ENCODE measurements at places on chromosomes 7 and 10. TPM values are rescaled to one million over a fixed set of nuclear protein-coding genes. Genes with fewer than 3 reads are reported as not detected.

DNA sequence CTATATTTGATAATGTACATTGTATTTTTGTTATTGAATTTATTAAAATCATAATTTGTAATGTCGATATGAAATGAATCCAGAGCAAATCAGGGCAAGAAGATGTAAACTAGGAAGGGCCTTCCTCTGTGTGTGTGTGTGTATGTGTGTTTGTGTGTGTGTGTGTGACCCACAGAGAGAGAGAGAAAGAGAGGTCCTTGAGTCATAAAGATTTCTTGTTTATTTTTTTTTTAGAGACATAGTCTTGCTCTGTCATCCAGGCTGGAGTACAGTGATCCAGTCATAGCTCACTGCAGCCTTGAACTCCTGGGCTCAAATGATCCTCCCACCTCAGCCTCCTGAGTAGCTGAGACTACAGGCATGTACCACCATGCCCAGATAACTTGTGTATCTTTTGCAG is 50.7 kb downstream of the INPP5F start:
- no peaks in the 10 kb centered on the region for H3K36me3 ChIP-seq
- no peaks in the 10 kb centered on the region for H3K4me1 ChIP-seq
- no peak overlapping the region for H3K4me3 ChIP-seq
- H3K27ac ChIP-seq, result no peak overlapping the region

PKD1L1 gene
- total RNA-seq, result 4.8 TPM

GRCh38 chr10:8048281-8049008 is 6.0 kb upstream of the GATA3 start:
- no peak overlapping the region for H3K4me3 ChIP-seq
- H3K27ac ChIP-seq, result no peak overlapping the region
- DNase-seq, result no peak
- peaks cover 26% of the 10 kb centered on the region for H3K4me1 ChIP-seq
- no peaks in the 10 kb centered on the region for H3K36me3 ChIP-seq

- no peak overlapping the region for H3K4me3 ChIP-seq
- H3K27me3 ChIP-seq, result no peaks in the 10 kb centered on the region
- H3K36me3 ChIP-seq, result no peaks in the 10 kb centered on the region
- H3K27ac ChIP-seq, result no peak overlapping the region
- no peak for DNase-seq
Observed at GRCh38 chr7:29430279-29430949, 133.2 kb upstream of the PRR15 start.

DNA sequence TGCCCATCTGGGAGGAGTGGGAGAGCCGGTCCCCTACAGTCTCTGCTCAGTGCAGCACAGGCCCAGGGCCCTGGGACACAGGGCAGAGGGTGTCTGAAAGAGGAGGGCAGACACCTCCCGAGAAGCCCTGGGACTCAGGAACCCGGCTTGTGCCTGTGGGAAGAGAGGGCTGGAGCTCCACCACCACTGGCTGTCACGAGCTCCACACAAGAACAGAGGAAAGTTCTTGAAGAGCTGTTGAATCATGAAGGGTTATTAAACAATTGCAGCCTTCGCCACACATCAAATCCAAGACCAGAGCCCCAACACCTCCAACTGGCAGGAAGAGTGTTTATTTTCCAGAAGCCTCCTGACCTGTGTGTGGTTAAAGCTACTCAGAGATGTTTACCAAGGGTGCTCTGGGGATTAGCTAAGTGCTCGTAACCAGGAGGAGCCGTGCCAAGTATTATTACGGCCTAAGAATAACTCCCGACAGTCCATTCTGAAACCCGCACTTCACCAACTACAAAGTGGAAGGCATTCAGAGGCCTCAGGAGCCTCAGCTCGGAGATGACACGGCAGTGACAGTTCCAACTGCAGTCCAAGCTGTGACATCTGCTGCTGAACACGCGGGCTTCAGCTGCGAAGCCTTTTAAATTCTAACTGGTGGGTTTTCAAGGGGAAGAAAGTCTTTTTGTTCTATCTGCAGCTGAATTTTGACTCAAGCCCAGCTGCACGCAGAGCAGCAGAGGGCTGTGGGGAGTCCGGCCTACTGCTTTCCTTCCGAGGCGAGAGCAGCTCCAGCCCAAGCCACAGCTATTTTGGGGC is 75.1 kb downstream of the MAD1L1 start:
- H3K36me3 ChIP-seq, result no peaks in the 10 kb centered on the region
- peak; percentile 69 for DNase-seq
- no peak overlapping the region for H3K4me3 ChIP-seq
- H3K27me3 ChIP-seq, result no peaks in the 10 kb centered on the region

ARHGAP22 gene
- total RNA-seq, result 11.9 TPM

GRCh38 chr7:134031835-134032617 is 95.1 kb upstream of the LRGUK start:
- no peaks in the 10 kb centered on the region for H3K27me3 ChIP-seq
- no peak for DNase-seq
- H3K4me3 ChIP-seq, result no peak overlapping the region
- no peak overlapping the region for H3K27ac ChIP-seq

ASAH2 gene
- 8.7 TPM for total RNA-seq

GRCh38 chr7:112500619-112501018 is 19.8 kb downstream of the LSMEM1 start:
- no peak overlapping the region for H3K4me3 ChIP-seq
- H3K36me3 ChIP-seq, result no peaks in the 10 kb centered on the region
- DNase-seq, result no peak
- no peak overlapping the region for H3K27ac ChIP-seq
- H3K27me3 ChIP-seq, result no peaks in the 10 kb centered on the region

DNA sequence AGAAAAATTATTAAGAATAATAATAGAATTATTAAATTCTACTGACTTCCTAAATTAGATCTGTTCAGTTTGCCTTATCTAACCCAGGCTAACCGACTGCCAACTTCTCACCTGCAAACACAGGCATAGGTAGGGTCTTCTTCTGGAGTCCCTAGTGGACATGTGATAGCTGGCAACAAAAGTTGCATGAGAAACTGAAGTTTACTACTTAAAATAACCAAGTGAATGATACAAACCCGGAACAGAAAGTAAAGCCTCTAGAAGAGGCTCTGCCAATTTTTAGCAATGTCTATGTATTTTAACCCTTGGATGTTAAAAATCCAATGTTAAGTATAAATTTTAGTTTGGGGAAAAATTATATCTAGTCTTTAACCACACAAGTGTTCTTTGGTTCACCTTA is 37.6 kb downstream of the NDUFB2 start:
- no peaks in the 10 kb centered on the region for H3K36me3 ChIP-seq
- H3K27ac ChIP-seq, result no peak overlapping the region
- no peak overlapping the region for H3K4me3 ChIP-seq

ZRANB1 gene
- 38.7 TPM for total RNA-seq

DNA sequence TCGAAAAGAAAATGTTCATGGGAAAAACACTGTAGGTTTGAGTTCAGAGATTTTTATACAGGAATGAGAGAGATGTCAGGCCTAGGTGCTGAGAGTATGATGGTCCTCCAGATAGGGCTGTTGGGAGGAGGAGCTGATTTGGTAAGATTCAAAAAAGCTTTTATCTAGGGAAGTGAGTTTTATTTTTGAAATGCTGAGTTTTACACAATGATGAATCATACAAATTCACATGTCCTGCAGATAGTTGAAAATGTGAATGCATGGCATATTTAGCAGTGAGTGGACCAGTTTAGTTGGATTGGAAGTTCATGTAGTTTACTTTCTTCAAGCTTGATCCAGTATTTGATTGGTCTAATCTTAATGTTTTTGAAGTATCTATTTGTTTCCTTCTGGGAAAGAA is 154.8 kb downstream of the LRRC4 start:
- no peak for DNase-seq
- H3K27ac ChIP-seq, result no peak overlapping the region

TMEM273 gene
- 5.3 TPM for total RNA-seq

DNA sequence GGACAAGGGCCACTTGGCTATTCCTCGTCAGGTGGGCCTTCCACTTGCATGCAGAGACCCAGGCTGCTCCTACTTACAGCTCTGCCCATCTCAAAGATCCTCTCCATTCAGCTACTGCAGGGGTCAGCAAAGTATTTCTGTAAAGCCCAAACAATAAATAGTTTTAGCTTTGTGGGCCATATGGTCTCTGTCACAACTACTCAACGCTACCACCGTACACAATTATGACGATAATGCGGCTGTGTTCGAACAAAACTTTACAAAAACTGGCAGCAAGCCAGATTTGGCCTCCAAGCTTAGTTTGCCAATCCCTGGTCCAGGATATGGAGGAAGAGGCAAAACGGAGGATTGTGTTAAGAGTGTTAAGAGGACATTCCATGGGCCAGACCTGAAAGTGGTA is 12.8 kb downstream of the RAB11FIP2 start:
- H3K4me3 ChIP-seq, result no peak overlapping the region
- H3K4me1 ChIP-seq, result no peaks in the 10 kb centered on the region
- DNase-seq, result no peak
- H3K36me3 ChIP-seq, result no peaks in the 10 kb centered on the region
- no peak overlapping the region for H3K27ac ChIP-seq

DNA sequence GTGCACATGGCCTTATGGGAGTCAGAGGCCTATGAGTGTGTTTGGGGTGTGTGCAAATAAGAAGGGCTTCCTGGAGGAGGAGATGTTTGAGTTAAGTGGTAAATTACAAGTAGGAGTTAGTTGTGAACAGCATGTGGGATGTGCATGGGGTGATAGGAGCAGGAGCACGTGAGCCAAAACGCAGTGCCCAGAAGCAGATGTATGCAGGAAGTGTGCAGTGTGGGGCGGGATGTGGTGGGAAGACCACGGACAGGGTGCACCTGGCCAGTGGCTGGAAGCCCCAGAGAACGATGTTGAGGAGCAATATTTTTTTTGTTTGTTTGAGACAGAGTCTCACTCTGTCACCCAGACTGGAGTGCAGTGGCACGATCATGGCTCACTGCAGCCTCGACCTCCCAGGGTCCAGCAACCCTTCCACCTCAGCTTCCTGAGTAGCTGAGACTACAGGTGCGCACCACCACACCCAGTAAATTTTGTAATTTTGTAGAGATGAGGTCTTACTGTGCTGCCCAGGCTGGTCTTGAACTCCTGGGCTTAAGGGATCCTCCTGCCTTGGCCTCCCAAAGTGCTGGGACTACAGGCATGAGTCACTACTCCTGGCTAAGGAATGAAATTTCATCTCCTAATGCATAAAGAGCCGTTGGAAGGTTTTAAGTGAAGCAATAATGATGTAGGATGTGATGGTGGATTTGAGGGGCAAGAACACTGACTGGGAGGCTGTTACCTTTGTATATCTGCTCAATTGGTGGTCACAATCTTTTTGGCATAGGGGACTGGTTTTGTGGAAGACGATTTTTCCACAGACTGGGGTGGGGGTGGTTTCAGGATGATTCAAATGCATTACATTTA is 78.4 kb downstream of the LYZL2 start:
- no peak for DNase-seq

ACHE gene
- 9.8 TPM for total RNA-seq

NDUFA5 gene
- 68.5 TPM for total RNA-seq

- no peak overlapping the region for H3K4me3 ChIP-seq
- DNase-seq, result no peak
- no peak overlapping the region for H3K27ac ChIP-seq
- H3K4me1 ChIP-seq, result no peaks in the 10 kb centered on the region
- no peaks in the 10 kb centered on the region for H3K27me3 ChIP-seq
Observed at GRCh38 chr10:52771534-52772445, 794 bp downstream of the MBL2 start.

DNA sequence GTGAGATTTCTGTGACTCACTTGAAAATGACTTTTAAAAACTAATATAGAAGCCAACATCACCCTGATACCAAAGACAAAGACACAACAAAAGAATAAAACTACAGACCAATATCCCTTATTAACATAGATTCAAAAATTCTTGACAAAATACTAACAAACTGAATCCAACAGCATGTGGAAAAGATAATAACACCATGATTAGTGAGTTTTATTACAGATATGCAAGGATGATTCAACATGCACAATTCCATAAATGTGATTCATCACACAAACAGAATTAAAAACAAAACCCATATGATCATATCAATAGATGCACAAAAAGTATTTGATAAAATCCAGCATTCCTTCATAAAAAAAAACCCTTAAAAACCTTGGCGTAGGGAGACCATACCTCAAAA is 6.5 kb downstream of the MGAM start:
- H3K4me3 ChIP-seq, result no peak overlapping the region
- H3K27me3 ChIP-seq, result no peaks in the 10 kb centered on the region
- H3K4me1 ChIP-seq, result no peaks in the 10 kb centered on the region
- no peaks in the 10 kb centered on the region for H3K36me3 ChIP-seq

- H3K4me1 ChIP-seq, result peaks cover 11% of the 10 kb centered on the region
- no peak overlapping the region for H3K4me3 ChIP-seq
- H3K36me3 ChIP-seq, result no peaks in the 10 kb centered on the region
- peak overlapping the region; percentile 69 for H3K27ac ChIP-seq
- H3K27me3 ChIP-seq, result no peaks in the 10 kb centered on the region
Observed at GRCh38 chr7:130353196-130353595, 8.6 kb downstream of the CPA5 start.

DNA sequence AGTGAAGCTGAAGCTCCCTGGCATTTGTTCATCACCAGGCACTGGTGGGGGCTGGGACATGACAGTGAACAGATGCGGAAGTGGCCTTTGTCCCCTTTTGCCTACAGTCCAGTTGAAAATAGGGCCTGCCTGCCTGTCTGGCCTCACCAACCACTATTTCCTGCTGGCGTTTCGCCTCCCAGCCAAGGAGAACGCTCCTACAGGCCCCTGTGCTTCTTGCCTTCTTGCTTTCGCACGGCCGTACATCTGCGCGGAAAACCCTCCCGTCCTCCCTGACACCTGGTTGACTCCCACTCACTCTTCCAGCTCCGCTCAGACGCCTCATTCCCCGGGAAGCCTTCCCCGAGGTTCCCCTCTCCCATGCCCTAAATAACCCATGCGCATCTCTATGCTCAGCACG is 317.3 kb downstream of the PRPF18 start:
- DNase-seq, result no peak
- no peaks in the 10 kb centered on the region for H3K36me3 ChIP-seq
- H3K27ac ChIP-seq, result no peak overlapping the region
- H3K4me3 ChIP-seq, result no peak overlapping the region

GRCh38 chr10:59332581-59332980 is 29.8 kb downstream of the FAM13C start:
- DNase-seq, result no peak
- no peak overlapping the region for H3K4me3 ChIP-seq
- H3K4me1 ChIP-seq, result peaks cover 16% of the 10 kb centered on the region
- H3K36me3 ChIP-seq, result no peaks in the 10 kb centered on the region
- H3K27me3 ChIP-seq, result no peaks in the 10 kb centered on the region
- no peak overlapping the region for H3K27ac ChIP-seq

ANKRD2 gene
- 1.9 TPM for total RNA-seq

GRCh38 chr10:121615435-121615793 is 17.2 kb upstream of the FGFR2 start:
- H3K27me3 ChIP-seq, result no peaks in the 10 kb centered on the region
- H3K27ac ChIP-seq, result no peak overlapping the region
- H3K36me3 ChIP-seq, result no peaks in the 10 kb centered on the region

DNA sequence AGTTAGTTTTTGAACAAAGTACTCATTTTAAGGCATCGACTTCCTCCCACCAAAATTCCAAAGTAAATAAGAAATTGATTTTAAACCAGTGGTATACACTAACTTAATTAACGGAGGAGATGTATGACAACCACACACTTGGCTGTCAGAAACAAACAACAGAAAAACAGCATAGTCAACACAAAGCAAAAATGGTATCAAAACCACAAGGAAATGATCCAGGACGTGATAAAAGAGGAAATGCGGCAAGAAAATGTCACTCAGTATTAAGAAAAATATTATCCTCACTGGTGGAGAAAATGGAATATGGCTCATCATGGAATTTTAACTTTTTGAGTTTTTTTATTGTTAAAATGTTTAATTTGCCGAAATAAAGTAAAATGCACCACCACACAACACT is 17.5 kb downstream of the KIAA1549 start:
- H3K4me3 ChIP-seq, result no peak overlapping the region
- H3K27me3 ChIP-seq, result no peaks in the 10 kb centered on the region
- H3K4me1 ChIP-seq, result peaks cover 6% of the 10 kb centered on the region

OR6B1 gene
- 1.8 TPM for total RNA-seq
